ENCODE measurements at places on chromosomes 2 and 18. TPM values are rescaled to one million over a fixed set of nuclear protein-coding genes. Genes with fewer than 3 reads are reported as not detected.

- DNase-seq, result no peak
Measured at GRCh38 chr2:112783187-112783714, 1.0 kb downstream of the IL1A start.

DNA sequence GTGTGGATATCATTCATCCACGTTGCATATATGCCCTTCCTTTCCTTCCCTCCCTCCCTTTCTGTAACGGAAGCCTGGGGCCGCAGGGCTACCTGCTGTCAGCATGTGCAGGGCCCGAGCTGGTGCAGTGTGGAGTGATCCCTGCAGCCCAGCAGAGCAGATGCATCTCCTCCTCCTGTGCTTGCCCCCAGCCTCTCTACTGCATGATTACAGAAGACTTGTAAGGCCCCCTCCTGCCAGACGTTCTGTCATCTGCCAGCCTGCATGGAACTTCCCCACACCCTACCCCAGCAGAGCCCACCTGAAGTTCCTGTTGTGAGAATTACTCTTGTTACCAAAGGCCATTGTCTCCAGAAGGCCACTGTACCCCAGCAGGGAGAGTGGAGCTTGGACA is 67.5 kb upstream of the FOSL2 start:
- DNase-seq, result no peak

GRCh38 chr2:105866216-105867185 is 121.8 kb downstream of the NCK2 start:
- no peak for DNase-seq

DNA sequence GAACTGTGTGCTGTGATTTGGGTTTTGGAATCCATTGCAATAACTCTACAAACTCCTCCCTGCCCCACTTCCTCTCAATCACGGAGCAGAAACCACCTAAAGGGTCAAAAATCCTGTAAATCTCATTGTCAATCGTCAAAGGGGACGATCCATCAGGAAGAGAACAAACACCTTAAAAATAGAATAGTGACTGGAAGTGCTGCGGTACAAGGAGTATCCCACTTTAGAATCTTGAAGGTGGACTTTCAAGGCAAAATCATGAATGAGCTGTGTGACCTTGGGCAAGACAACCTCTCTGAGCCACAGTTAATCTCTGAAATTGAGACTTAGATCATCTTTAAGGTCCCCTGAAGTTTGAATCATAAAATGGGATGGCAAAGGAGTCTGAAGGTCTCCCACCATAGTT is 5.9 kb downstream of the PMAIP1 start:
- DNase-seq, result no peak

GRCh38 chr2:216142540-216142939 is 33.4 kb downstream of the XRCC5 start:
- DNase-seq, result no peak

- peak; percentile 72 for DNase-seq
Measured at GRCh38 chr2:46131-46470, 204 bp downstream of the FAM110C start.

ANKAR gene
- total RNA-seq, result 14.1 TPM

EFHD1 gene
- total RNA-seq, result 42.2 TPM
